ENCODE measurements at places on chromosomes 3 and 15.
A peak's percentile ranks its signal among the peaks of the same experiment; 100 is the strongest.

DNA sequence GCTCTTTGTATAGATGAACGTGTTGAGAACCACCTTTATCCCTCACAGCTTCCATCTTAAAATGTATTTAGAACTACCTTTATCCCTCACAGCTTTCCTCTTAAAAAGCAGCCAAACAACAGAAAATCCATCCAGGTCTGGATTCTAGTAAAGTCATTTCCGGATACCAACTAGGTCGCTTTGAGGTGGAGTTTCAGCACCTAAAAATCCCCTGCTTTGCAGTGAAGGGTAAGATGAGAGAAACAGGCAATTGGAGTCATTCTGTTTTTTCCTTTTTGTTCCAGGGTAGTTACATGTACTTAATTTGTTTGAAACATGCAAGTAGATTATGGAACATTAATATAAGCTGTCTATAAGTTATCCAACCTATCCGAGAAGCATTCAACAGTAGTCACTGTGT lies 192.0 kb downstream of the UBE2E2 start:
- no peak for DNase-seq

DNA sequence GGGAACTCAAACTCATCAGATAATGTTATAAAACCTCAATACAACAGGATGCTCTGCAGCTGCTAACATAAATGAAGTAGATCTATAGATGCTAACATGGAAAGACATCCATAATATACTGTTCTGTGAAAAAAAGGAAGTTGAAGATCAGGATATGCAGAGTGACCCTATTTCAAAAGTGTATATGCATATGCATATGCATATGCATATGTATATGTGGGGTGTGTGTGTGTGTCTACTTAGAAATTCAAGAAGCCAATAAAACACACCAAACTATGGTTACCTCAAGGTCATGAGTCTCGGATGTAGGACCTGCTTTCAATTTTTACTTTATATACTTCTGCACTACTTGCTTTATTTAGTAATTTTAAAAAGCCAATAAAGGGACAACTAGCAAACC lies 125.6 kb downstream of the ABHD5 start:
- no peak for DNase-seq

DNA sequence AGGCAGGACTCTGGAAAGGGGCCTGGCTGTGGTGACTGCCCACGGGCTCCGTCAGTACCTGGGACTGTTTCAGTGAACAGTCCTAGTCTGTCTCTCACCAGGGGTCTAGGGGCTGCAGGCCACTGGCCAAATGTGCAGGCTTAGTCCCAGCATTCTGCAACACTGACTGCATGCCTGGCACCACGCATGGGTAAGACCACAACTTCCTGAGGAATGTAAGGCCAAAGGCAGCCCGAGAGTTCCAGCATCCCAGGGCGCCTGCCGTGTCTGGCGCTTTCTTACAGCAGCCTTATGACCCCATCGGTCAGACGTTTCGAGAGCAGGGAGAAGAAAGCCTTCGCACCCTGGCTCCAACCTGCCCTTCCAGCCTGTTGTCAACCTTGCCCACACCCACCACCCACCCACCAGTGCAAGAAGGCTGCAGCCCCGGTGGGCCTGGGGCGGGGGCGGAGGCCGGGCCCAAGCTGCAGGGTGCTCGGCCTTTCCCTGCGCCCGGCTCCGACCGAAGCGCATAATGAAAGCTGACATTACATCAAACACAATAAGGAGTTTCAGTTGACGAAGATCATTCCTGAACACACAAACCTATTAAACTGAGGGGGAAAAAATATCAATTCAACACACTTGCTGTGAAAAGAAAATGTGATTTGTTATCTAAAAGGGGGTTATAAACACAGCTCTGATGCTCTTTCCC lies 29.5 kb upstream of the TMEM115 start:
- DNase-seq = no peak

- DNase-seq = no peak
Measured at GRCh38 chr3:150484410-150484809, 61.9 kb downstream of the SERP1 start.

DNA sequence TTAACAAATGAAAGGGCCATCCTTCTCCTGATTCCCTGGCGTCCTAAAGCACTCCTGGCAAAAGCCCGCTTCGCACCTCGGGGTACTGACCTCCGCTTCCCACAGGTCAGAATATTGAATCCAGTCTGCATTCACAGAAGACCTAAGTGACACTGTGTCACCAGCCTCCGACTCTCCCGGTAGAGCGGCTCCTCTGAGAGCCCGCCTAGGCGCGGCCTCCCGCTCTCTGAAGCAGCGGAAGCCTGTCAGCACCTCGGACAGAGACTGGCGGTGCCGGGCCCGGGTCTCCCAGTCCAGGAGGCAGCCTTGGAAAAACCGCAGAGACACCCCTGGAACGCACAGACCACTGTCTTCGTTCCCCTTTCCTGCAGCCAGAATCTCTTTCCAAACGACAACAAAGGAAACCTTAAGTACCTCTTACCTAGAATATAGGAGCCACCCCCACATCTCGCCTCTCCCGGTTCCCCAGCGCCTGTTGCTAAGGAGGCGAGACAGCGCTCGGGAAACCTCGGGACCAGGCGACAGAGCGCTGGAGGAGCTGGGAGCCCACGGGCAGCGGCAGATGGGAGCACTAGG lies 1.2 kb downstream of the GABRB3 start:
- DNase-seq = peak; percentile 39

- peak; percentile 27 for DNase-seq
Measured at GRCh38 chr3:153162513-153163392, 727 bp downstream of the RAP2B start.

GRCh38 chr3:10770547-10770946 lies 45.5 kb upstream of the SLC6A11 start:
- DNase-seq = no peak

GRCh38 chr3:183131186-183131725 lies 31.3 kb downstream of the LAMP3 start:
- DNase-seq = no peak

DNA sequence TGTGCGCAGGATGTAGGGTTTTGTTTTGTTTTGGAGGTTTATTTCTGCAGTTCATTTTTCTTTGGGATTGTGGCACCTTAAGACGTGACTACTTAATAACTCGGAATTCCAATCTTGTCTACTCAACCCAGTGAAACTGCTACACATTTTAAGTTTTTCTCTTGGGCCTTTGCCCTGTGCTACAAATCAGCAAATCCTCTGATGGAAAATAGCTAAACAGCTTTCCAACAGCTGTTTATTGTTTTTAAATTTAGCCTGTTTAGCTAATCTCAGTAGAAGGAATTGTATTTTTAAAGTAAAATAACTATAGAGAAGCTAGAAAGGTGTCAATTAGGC lies 48.4 kb downstream of the OPA1 start:
- DNase-seq = no peak

DNA sequence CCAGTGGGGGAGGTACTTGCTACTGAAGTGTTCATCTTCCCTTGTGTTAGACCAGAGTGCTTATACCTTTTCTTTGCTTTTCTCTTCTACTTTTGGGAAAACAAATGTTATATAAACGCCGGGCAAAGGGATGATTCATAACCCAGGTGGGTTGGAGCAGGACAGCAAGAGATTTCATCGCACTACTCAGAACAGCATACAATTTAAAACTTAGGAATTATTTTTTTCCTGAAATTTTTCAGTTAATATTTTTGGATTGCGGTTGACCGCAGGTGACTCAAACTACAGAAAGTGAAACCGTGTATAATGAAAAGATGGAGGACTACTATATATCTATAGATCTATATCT lies 270.0 kb upstream of the RGMA start:
- DNase-seq = no peak

DNA sequence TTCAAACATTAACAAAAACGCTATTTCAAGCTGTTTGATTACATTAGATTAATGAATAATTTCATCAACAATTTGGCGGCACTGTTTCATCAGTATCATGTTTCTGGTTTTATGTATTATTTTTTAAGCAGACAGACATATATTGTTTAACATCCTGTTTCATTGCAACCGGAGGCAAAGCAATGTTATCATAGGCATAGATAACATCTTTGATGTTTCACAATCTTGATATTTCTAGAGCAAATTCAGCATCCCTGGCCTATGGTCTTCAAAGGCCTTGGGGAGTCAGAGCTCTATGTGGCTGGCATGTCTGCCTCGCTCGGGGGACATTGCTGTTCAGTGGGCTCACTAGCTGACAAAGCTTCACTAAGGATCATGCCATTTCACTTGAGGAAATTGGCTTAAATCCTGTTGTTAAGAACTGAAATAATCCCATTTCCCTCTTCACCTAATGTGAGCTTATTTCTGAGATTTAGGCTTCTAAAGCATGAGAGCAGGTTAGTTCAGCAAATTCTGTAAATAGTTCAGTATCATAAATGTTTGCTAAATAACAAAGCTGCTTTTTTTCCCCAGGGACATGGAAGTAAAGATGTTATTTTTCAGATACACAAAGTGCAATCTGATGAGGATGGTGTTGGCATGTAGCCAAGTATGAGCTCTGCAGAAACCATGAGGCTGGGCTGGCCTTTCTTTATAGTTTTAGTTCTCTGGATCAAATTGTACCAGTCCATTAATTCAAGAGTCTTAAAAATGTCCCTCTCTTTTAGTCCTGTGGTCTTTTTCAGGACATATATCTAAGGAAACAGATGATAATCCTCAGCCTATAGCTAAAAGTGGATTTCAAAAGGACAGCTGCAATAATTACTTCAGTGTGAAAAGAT lies 941.4 kb downstream of the PLOD2 start:
- DNase-seq = no peak

DNA sequence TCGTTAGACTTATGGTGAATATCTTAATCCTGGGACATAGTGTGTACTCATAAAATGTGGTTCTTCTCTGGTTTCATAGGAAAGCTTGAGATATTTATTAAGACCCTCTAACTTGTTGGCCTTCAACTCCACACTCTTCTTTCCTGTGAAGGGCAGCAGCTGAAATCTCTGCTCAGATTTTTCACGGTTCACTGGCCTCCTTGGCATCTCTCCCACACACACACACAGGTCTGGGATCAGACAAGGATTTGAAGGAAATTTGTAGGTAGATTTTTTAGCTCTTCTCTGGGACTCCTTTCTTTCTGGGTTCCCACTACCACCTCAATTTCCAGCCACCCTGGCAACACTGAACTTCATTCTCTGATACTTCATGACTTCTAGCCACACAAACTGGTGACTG lies 70.2 kb downstream of the MYRIP start:
- no peak for DNase-seq

DNA sequence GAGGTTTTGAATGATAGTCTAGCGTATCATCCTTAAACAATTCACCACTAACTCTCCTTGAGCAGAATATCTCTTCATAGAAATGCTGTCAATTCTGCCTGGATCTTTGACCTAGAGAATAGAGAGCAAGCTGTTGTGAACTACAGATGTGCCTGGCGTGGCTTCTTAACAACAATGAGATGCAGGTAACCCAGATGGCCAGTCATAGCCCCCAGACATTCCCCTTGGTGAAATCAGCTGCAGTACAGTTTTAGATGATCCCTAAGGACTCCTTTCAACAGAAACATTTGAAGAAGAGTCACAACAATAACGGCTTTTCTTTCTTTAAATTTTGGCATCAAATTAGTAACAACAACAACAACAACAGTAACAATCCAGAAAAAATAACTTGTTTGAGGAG lies 1041.3 kb downstream of the ROBO1 start:
- DNase-seq = no peak

DNA sequence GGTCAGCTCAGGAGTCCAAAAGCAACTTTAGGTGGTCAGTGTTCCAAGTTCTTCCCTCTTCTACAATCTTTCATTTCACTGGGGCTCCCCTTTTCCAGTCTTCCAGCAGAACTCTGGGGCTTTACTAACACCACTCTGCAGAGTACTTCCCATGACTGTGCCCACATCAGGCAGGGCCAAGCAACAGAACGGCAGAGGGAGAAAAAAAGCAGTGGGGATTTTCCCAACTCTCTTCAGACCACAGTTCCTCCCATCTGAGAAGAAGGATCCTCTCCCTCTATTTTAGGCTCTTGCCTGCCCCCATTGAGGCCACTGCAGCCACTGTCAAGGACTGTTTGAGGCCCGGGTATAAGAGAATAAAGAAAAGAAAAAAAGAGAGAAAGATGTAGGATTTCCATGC lies 70.7 kb downstream of the TTBK2 start:
- no peak for DNase-seq

- no peak for DNase-seq
Measured at GRCh38 chr3:177131927-177132636, 65.2 kb downstream of the TBL1XR1 start.

- no peak for DNase-seq
Measured at GRCh38 chr3:56753206-56753820, 48.4 kb downstream of the ARHGEF3 start.

GRCh38 chr3:22496641-22497040 lies 706.5 kb upstream of the UBE2E2 start:
- DNase-seq = no peak

- DNase-seq = no peak
Measured at GRCh38 chr3:9147896-9148266, 101.6 kb downstream of the SRGAP3 start.

DNA sequence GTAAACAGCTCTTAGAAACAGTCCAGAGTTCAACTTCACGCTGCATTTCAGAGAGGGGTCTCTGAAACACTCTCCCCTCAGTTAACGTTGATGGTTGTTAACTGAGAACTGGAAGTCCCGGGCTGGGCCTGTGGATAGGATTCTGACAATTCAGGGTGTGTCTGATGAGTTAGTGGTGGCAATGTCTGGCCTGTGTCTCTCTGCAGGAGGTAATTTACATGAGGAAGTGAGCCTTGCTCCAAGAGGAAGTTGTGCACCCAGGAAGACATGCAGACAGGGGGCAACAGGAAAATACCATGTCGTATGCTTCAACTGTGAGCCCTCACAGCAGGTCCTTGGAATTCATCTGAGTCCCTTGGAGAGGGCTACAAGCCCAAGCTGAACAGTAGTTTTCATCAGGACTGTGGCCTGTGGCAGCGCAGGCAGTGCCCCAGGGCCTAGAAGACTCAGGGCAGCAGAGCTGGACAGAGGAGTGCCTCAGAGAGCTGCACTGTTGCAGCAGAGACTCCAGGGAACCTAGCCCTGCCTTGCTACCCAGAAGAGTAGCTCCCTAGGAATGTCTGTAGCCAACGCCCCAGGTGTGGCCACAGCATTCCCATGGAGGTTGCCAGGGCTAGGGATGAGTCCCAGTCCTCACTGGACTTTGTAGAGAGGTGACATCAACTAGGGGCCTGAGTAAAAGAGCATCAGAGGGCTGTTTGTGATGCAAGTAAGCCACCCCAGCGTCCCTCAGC lies 104.6 kb upstream of the SELENOK start:
- no peak for DNase-seq

- no peak for DNase-seq
Measured at GRCh38 chr15:87816016-87816415, 440.5 kb downstream of the NTRK3 start.

- DNase-seq = no peak
Measured at GRCh38 chr3:192382861-192383260, 344.5 kb downstream of the FGF12 start.

DNA sequence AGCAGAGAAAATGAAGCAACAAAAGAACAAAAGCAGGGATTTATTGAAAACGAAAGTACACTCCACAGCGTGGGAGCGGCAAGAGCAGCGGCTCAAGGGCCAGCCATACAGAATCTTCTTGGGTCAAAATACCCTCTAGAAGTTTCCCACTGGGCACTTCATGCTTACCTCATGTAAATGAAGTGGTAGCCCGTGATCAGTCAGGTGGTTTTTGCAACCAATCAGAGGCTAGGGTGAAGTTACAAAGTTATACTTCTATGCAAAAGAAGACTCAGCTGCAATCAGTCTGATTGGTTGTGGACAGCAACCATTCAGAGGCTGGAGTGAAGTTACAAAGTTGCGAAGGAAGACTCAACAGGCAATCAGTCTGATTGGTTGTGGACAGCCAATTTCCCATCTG lies 37.8 kb upstream of the TRH start:
- DNase-seq = peak; percentile 53

GRCh38 chr3:100927775-100928174 lies 65.4 kb downstream of the ABI3BP start:
- no peak for DNase-seq
